ENCODE measurements at places on chromosomes 16 and 17. TPM values are rescaled to one million over a fixed set of nuclear protein-coding genes. Genes with fewer than 3 reads are reported as not detected.

The DNAAF8 gene
- 2.3 TPM for polyA plus RNA-seq

The MYADML2 gene
- 0.08 TPM for polyA plus RNA-seq

The PLD6 gene
- 3.4 TPM for polyA plus RNA-seq

The BAHCC1 gene
- polyA plus RNA-seq, result 15.8 TPM

The CETP gene
- 14.7 TPM for polyA plus RNA-seq

The MYH11 gene
- polyA plus RNA-seq, result 13.5 TPM

The TMEM235 gene
- not detected for polyA plus RNA-seq

The TVP23C gene
- polyA plus RNA-seq, result 16.3 TPM

The RAB26 gene
- polyA plus RNA-seq, result 3.0 TPM

The PLD2 gene
- polyA plus RNA-seq, result 30.7 TPM

The GGT6 gene
- 7.1 TPM for polyA plus RNA-seq

The ACE gene
- polyA plus RNA-seq, result 12.7 TPM

The EPX gene
- polyA plus RNA-seq, result 0.26 TPM

The CCL3 gene
- polyA plus RNA-seq, result 5.0 TPM

The CTRL gene
- 6.7 TPM for polyA plus RNA-seq

The HBA1 gene
- 544 TPM for polyA plus RNA-seq

The KRTAP4-1 gene
- polyA plus RNA-seq, result not detected

The PRSS27 gene
- polyA plus RNA-seq, result 1.7 TPM

The FOXC2 gene
- 40.1 TPM for polyA plus RNA-seq

The KAT2A gene
- polyA plus RNA-seq, result 52.3 TPM

The SLC5A10 gene
- polyA plus RNA-seq, result 0.18 TPM

The SCGB1C2 gene
- polyA plus RNA-seq, result 1.9 TPM

The CES5A gene
- polyA plus RNA-seq, result 0.11 TPM

The SALL1 gene
- 101 TPM for polyA plus RNA-seq

The CDH5 gene
- 63.3 TPM for polyA plus RNA-seq

The RUNDC3A gene
- 1.4 TPM for polyA plus RNA-seq

The GP1BA gene
- polyA plus RNA-seq, result 2.9 TPM

The HSD3B7 gene
- polyA plus RNA-seq, result 7.3 TPM

The PMM2 gene
- 23.6 TPM for polyA plus RNA-seq

The FBXW10 gene
- polyA plus RNA-seq, result 0.58 TPM

The FLOT2 gene
- polyA plus RNA-seq, result 74.4 TPM

The ST6GALNAC1 gene
- polyA plus RNA-seq, result 0.43 TPM

The OR2C1 gene
- polyA plus RNA-seq, result 0.72 TPM

The MEOX1 gene
- 11.2 TPM for polyA plus RNA-seq

The CHST5 gene
- polyA plus RNA-seq, result 0.62 TPM

The LMF1 gene
- 13.8 TPM for polyA plus RNA-seq

The SRL gene
- 1.2 TPM for polyA plus RNA-seq

The C16orf46 gene
- polyA plus RNA-seq, result 1.5 TPM

The KIF18B gene
- 9.1 TPM for polyA plus RNA-seq

The CDH16 gene
- polyA plus RNA-seq, result 251 TPM

The KIF2B gene
- not detected for polyA plus RNA-seq

The LPCAT2 gene
- 9.8 TPM for polyA plus RNA-seq

All from right renal cortex interstitium (tissue), 3 donors.